ENCODE measurements at places on chromosomes 4 and X.

GRCh38 chr4:81698538-81699296 lies 227.0 kb upstream of the RASGEF1B start:
- no peak for DNase-seq

GRCh38 chr4:143555676-143556075 lies 42.2 kb downstream of the SMARCA5 start:
- DNase-seq = no peak

DNA sequence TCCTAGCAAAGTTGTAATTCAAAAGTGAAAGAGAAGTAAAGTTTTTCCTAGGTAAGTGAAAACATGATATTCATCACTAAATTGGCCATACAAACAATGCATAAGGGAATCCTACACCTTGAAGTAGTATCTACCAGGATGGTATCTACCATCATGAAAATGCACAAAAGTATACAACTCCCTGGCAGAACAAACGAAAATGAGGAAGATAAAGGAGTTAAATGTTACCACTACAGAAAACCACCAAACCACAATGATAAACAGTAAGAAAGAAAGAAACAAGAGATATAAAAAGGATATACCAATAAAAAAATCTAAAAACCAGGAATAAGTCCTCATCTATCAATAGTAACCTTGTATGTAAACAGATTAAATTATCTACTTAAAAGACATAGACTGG lies 26.9 kb downstream of the GK2 start:
- DNase-seq = no peak

DNA sequence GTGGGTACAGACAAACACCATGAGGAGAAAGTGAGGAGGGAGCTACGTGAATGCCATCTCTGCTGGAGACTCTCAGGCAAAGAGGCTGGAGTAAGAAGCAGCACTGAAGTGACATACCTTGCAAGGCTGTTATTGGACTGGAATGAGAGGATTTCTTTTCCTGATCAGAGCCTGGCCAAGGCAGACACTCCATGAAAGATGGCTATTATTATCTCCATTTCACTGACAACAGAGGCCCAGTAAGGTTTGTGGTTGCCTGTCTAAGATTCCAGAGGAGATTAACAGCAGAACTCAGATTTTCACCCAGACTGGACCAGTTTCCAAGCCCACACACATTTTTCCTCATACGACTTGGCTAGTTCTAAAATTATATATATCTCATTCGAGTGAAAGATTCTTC lies 162.0 kb upstream of the EOLA2 start:
- no peak for DNase-seq

DNA sequence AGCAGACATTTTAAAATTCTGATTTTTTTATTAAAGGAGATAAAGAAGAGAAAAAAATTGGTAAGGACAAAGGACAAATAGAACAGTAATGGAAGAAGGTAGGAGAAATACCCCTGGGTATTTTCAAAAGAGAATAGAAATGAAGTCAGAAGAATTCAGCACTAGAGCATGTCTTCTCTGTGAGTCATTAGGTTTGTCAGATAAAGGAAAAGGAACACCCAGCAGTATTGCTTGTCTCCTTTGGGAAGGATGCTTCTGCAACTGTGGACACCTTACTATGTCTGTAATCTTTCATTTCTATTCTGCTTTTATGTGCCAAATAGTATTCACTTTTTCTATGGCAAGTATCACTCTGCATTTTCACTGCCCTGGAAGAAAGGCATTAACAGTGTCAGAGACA lies 24.0 kb upstream of the PCDH7 start:
- DNase-seq = no peak

GRCh38 chrX:3609810-3610209 lies 103.6 kb downstream of the PRKX start:
- no peak for DNase-seq

GRCh38 chr4:48227662-48228061 lies 42.0 kb downstream of the TEC start:
- DNase-seq = no peak

- no peak for DNase-seq
These were observed 55.1 kb upstream of the PGAM4 start for GRCh38 chrX:78024349-78025059.

DNA sequence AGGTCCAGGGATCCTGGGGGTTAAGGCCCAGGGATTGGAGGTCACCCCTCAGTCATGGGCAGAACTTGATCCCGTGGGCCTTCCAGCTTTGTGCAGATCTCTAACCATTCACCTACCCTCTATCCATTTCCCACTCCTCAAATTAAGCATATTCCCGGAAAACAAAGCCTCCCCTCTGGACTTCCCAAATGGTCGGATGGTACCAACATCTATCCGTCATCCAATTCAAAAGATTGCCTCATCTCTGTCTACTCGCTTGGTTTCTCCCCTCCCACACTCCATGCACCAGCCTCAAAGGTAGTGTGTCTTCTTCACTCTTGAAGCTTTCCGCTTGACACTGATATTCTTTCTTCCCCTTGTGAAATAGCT lies 473 bp upstream of the BCLAF3 start:
- DNase-seq = no peak
